ENCODE measurements at places on chromosomes 6 and 20.

DNA sequence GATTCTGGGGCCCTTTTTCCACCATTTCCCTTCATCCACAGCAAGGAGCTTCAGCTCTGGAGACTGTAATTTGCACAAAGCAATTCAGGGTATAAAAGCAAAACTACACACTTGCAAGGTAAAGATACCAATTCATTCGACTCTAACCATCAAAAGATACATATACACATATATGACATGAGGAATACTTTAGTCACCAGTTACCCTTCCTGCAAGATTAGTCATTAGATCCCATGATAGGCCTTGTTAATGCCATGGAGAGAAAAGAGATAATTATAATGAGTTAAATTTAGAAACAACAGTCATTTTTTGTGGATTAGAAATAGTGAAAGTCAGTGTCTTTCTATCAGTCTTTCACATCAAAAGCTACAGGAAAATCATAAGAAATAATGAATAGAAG is 204.2 kb downstream of the KCNQ5 start:
- DNase-seq: no peak

DNA sequence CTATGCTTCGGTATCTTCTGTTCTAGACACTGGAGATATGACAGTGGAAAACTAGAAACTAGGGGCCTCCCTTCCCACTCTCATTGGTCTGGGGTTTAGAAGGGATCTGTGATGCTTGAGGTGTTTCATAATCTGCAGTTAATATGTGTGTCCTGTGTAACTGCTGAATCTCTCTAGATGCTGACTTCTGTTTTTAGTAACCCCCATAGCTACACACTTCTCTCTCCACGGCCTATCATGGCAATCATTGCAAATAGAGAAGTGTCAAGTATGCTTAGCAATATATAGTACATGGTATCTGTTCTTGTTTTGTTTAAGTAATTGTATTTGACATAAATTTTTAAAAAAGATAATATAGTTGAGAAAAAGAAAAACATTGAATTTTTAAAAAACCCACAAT is 394.6 kb upstream of the MMS22L start:
- DNase-seq: no peak

DNA sequence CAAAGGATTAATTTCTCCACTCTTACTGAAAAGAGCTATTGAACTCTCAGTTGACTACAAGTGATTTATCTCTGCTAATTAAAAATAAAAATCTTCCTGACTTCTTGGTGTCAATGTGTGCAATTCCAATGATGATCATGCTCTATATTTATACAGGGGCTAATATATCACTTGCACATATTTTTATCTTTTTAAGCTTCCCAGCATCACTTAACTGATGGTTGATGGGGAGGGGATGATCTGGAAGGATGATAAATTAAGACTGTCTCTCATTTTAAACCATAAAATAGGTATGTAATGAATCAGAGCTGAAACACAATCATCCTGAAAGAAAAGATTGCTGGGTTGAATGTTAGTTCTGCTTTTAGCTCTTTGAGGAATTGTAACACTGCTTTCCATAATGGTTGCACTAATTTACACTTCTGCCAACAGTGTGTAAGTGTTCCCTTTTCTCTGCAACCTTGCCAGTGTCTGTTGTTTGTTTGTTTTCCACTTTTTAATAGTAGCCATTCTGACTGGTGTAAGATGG is 169.6 kb upstream of the ECI2 start:
- DNase-seq: no peak

DNA sequence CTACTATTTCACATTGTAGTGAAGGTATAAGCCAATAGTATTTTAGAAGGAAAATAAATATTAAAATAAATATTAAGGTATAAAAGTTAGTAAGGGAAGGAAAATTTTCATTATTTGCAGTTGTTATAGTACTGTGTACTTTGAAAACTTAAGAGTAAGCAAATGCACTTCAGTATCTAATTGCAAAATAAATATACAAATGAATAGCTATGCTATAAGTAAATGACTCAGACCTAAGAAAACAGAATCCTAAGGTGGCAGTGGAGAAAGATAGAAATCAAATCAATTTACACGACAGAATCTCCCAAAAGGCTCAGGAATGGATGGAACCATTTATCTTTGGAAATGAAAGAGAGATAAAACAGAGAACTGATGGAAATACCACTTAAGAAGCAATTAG is 24.7 kb upstream of the UBR2 start:
- DNase-seq: no peak

DNA sequence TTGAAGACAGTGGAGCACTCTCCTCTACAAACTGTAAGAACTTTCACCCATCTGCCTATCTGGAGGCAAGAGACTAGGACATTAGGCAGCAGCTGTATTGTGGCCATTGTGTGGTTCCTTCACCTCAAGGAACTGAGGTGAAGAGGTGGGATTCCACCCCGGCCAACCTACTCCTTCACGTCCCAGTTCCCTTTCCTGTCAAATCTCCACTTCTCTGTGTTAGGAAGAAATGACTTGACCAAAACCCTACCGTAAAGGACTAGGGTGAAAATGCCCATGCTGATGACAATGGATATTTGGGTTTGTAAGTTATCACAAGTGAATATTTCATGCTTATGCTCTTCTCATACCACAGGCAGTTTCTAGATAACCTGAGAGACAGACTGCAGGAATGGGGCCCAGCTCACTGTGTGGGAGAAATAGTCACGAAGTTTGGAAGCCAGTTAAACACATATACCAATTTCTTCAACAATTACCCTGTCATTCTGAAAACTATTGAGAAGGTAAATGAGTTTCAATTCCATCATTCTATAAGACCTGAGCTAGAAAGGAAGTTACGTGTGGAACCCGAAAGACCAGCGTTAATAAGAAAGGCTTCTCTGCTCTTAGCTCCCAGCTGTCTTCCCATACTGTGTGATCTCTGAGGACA is 86.6 kb downstream of the ECT2L start:
- no peak for DNase-seq

- no peak for DNase-seq
Observed at GRCh38 chr20:24697411-24697810, 228.0 kb downstream of the SYNDIG1 start.

DNA sequence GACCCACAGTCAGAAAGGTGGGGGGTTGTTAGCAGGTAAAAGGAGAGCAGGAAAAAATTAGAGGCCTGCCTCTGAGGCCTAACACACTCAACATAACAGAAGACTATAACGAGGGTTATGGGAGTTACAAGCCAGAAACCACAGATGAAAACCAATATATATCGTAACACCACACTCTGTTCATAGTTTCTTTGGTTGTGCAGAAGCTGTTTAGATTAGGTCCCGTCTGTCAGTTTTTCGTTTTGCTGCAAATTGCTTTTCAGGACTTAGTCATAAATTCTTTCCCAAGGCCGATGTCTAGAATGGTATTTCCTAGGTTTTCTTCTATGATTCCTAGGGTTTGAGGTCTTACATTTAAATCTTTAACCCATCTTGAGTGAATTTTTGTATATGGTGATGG is 3.7 kb upstream of the MAP3K5 start:
- no peak for DNase-seq

DNA sequence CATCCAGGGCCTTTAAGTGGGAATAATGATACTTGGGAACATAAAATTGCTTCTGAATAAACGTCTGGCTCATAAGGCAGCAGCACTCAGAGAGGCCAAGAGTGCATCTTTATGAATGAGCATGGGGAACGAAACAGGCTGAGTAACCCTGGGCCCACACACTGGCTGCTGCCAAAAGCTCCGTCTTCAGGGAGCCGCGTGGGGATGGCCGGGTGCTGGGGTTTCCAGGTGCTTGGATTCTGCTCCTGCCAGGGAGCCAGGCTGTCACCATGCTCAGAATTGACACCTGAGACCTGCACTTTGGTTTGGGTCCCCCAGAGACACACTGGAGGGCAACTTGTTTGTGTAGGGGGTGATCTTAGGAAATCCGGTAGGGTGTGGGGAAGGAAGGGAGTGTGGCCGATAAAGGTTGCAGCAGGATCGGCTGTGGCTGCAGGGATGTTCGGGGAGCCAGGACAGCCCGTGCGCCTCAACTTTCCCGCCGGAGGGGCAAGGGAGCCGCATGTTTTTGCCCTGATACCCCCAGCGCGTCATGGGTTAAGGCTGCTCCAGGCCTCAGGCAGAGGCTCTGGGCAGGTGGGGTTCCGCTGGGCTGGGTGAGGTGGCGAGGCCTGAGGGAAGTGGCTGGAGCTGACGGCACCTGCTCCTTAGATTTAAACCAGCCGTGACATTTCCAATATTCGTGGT is 101.8 kb downstream of the YTHDF1 start:
- DNase-seq: no peak

DNA sequence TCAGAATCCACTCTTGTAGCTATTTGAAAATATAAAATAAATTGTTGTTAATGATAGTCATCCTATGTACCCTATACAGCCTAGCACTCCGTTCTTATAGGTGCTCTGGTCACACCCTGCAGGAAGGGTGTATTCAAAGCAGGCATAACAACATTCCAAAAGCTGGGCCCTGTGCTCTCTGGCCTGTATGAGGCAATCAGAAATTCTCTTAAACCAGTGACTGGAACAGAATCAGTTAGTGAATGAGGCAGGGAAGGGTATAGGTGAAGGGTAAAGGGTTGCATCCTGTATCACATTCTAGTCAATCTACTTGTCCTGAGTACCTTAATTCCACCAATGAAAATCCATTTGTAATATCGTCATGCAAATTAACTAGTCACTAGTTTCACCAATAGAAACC is 154.5 kb upstream of the ZNF217 start:
- no peak for DNase-seq

DNA sequence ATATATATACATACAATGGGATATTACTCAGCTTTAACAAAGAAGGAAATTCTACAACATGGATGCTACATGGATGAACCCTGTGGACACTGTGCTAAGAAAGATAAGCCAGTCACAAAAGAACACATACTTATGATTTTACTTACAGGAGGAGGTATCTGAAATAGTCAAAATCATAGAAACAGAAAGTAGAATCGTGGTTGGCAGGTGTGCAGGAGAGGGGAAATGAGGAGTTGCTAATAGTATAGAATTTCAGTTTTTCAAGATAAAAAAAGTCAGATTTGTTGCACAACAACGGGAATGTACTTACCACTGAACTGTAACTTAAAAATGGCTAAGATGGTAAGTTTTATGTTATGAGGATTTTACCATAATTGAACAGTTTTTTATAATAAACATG is 706.3 kb downstream of the TFAP2A start:
- DNase-seq: no peak

DNA sequence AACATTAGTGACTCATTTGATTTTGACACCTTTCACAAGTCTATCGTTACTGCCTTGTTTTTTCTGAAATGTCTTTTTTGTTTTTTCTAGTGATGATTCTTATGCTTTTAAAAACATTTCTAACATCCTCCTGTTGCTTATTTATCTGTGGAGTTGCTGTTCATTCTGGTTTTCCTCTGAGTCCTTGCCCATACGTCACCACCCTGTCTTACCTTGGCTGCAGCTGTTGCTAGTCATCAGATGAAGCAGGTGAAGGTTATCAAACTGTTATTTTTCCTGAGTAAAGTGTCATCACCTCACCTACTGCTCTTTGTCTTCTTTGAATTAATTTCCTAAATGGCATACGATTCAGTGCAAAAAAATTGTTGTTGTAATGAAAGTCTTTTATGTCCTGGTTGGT is 376.6 kb downstream of the GRIK2 start:
- DNase-seq: no peak

- DNase-seq: no peak
Observed at GRCh38 chr6:44681761-44682160, 294.3 kb downstream of the CDC5L start.

GRCh38 chr20:19260412-19261090 is 48.1 kb downstream of the SLC24A3 start:
- DNase-seq: no peak

DNA sequence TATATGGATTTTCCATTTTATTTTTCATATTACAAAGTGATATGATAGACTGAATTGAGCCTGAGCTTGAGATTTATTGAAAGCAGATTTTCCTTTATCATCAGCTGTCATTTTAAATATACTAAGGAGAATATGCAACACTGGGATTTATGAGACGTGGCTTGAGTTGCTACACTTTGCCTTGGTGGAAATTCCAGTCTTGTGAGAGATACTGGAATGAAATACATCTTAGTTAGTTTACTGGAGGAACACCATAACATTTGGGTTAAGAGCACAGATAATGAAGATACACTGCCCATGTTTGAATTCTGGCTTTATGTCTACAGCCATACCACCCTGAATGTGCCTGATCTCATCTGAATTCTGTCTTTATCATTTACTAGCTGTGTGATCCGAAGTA is 86.5 kb upstream of the IFNGR1 start:
- DNase-seq: no peak

DNA sequence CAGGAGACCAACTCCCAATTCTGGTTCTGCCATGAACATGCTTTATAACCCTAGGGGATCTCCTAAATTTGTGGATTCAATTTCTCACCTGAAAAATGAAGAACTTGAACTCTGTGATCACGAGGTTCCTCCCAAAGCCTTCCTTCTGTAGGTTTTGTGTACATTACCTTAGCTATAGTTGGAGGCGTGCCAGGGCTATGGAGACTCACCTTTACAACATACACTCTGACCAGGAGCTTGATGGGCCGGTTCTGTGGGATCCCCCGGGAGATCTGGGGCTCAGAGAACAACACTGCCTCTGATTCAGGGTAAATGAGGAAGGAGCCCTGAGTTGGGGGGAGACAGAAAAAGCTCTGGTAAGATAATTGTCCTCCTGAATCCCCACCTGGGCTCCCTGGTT is 34.1 kb downstream of the ERGIC3 start:
- no peak for DNase-seq

GRCh38 chr6:138492113-138492512 is 7.2 kb downstream of the NHSL1 start:
- peak; percentile 46 for DNase-seq

Measured in NCI-H187 treated with DMSO at 0.1 percent for 48 hours (cell line).